ENCODE measurements at places on chromosomes 1 and 21.

DNA sequence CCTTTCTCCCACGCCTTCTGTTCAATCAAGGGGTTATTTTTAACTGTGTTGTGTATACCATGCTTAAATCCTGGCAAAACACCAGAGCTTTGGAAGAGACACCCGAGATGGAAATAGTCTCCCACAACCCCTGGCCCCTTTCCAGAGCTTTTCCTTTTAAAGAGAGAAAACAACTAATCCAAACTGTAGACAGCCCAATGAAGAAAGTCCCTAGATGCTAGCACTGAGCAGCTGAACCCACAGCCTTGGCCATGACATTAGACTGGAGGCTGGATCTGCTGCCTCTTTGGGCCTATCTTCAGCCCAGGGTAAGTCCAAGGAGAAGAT, 64.9 kb upstream of the ARTN start:
- no peak for DNase-seq

DNA sequence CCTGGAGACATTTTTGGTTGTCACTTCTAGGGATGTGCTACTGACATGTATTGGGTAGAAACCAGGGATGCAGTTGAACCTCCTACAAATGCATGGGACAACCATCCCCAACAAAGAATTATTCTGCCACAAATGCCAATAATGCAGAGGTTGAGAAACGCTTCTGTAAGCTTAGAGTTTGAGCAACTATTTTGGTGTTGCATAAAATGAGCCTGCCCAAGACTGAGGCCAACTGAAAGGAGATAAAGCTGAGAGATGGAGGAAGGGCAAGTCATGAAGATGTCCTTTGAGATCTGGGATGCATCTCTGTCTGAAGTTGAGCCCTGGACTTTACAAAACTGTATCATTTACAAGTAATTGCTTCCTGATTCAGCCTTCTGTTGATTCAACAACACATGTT, 106.9 kb downstream of the KCNJ15 start:
- DNase-seq: no peak

- no peak for DNase-seq
Observed at GRCh38 chr1:110060034-110060661, 10.3 kb downstream of the ALX3 start.

GRCh38 chr1:101178688-101179491, 57.9 kb upstream of the S1PR1 start:
- DNase-seq: no peak

DNA sequence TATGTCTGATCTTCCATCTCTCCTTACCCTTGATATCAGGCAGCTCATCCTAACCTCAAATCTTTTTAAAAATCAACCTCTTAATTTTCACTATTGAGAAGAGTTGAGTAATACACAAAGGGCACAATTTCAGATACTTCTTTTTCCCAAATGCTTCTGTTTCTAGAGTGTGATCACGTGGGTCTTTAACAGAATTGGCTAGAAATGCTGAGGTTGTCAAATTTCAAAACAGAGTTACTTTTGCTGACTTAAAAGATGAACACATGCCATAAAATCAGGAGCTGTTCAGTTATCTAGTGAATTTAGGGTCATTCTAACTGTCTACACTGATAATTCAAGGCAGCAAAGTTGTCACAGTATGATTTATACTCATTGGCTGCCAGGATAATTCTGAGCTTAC, 63.6 kb upstream of the NGF start:
- DNase-seq: no peak

DNA sequence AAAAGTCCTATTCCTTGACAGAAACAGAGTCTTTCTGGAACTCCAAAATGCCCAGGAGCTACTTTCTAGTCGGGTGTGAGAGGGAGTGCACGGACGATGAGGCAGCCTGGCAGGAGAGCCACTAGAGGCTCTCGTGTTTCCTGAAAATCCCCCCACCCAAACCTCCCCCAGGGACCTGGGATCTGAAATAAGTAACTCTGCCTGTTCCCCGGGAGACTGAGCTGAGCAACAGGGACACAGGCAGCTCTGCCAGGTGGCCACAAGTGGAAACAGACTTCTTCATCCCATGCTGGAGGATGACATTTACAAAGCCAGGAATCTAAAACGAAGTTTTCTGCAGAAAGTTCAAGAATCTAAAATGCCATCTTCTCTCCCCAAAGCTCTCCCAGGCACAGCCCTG, 77.1 kb downstream of the ITPKB start:
- DNase-seq: no peak

DNA sequence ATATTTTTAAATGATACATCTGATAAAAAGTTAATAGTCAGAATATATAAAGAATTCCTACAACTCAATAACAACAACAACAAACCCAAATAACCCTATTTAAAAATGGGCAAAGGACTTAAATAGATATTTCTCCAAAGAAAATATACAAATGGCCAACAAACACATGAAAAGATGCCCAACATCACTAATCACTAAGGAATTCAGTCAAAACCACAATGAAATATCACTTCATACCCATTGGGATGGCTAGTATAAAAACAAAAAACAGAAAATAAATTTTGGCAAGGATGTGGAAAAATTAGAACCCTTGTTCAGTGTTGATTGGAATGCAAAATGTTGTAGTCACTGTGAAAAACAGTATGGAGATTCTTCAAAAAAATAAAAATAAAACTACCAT, 184.8 kb upstream of the RAB4A start:
- no peak for DNase-seq

GRCh38 chr1:156583821-156584622, 4.5 kb downstream of the TTC24 start:
- peak; percentile 45 for DNase-seq

DNA sequence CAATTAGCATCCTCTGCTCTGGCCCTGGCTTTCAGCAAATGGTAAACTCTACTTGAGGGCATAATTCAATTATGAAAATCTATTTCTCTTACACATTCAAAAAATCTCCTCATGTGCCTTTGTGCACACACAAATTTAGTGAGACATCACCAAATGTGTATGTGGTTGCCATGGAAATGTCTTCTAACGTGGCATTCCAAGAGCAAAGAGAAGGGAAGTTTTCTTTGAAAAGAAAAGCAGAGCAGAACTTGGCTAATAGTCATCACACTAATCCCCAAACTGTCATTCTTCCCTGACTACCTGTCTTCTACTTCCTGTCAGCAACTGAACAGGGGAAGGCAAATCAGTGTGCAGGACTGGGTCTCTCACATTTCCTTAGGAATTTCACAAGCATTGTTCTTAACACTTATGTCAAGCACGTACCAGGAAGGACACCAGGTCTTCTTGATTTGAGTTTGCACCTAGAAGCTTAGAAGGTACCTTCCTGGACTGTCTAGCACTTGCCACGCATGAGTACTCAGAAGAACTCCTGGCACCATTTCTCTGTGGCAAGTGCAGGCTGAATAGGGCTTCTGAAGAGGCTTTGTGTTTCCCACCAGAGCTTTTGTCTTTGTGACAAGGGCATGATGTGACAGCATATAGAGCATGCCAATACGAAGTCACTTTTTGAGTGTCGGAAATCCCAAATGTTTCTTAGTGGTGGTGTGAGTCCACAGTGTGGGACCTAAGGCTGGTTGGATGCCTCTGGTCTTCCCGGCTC, 32.3 kb downstream of the MAN1C1 start:
- DNase-seq: no peak

DNA sequence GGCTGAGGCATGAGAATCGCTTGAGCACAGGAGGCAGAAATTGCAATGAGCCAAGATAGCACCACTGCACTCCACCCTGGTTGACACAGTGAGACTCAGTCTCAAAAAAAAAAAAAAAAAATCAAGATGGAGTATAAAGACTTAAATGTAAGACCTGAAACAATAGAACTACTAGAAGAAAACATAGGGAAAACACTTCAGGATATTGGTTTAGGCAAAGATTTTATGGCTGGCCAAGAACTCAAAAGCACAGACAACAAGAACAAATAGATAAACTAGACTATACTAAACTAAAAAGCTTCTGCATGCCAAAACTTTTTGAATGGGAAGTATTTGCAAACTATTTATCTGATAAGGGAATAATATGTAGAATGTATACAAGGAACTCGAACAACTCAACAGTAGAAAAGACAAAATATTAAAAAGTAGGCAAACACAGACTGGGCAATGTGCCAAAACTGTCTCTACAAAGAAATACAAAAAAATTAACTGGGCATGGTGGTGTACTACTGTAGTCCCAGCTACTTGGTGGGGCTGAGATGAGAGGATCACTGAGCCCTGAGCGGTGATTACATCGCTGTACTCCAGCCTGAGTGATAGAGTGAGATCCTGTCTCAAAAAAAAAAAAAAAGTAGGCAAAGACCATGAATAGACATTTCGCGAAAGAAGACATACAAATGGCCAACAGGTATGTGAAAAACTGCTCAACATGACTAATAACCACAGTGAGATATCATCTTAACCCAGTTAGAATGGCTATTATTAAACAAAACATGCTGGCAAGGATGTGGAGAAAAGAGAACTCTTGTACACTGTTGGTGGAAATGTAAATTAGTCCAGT, 25.3 kb downstream of the DTL start:
- no peak for DNase-seq

DNA sequence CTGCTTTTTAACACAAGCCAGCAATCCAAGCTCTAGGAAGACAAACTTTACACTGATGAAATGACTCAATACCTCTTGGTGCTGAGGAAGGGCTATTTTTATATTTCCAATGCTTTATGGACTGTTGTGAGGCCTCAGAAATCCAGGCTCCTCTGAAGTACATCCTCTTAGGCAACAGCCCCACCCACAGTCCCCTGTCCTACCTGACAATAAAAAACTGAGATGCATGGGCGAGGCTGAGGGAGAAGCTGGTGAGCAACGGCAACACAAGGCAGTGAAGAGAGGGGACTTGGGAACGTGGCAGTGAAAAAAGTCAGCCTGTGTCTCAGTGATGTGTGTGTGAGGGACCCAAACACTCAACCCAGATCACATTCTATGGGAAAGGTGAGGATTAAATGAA, 10.1 kb upstream of the CPT2 start:
- no peak for DNase-seq

DNA sequence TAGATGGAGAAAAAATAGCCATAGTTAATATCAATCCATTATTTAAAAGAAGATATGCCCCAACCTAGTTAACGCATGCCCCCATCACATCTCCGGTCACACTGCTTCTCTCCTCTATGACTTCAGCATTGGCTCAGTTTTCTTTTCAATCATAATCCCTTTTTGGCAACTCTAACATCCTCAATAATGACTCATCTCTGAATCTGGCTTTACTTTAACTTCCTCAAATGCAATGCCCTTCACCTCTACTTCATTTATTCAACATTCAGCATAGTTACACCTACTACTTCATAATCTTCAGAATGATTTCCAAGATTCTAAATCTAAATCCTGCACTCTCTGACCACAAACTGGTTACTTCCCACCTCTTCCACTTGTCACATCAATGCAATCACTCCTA, 417.3 kb downstream of the USH2A start:
- DNase-seq: no peak

DNA sequence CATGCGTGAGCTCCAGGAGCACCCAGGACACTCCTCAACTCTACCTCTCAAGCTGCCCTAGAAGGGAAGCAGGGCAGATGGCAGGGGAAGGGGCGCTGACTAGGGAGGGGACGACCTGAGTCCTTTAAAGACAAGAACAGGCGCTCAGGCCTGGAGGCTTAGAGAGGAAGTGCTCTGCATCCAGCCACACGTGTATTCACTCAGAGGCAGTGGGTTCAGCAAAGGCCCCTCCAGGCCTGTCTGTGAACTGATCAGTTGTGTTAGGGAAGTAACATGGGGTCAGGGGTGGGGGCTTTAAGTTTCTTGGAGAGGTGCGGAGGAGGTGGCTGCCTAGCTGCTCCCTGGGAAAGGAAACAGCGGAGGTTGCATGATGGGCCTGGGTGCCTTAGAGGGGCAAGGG, 37.1 kb upstream of the ARF1 start:
- DNase-seq: no peak

DNA sequence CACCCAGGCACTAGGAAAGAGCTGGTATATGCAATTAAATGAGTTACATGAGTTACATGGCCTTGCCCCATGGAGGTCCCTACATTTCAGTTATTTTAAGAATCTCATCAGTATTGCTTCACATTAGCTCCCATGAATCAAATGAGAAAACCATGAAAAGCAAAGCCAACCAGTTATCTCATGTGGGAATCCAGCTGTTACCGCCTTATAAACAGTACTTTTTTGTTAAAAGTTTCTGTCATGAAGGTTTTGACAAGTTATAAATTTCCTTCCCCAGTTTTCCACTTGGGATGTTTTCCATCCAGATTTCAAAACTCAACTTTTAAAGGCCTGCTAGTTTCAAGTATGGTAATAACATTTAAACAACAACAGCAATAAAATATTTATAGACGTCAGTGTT, 544.8 kb downstream of the NUF2 start:
- no peak for DNase-seq

DNA sequence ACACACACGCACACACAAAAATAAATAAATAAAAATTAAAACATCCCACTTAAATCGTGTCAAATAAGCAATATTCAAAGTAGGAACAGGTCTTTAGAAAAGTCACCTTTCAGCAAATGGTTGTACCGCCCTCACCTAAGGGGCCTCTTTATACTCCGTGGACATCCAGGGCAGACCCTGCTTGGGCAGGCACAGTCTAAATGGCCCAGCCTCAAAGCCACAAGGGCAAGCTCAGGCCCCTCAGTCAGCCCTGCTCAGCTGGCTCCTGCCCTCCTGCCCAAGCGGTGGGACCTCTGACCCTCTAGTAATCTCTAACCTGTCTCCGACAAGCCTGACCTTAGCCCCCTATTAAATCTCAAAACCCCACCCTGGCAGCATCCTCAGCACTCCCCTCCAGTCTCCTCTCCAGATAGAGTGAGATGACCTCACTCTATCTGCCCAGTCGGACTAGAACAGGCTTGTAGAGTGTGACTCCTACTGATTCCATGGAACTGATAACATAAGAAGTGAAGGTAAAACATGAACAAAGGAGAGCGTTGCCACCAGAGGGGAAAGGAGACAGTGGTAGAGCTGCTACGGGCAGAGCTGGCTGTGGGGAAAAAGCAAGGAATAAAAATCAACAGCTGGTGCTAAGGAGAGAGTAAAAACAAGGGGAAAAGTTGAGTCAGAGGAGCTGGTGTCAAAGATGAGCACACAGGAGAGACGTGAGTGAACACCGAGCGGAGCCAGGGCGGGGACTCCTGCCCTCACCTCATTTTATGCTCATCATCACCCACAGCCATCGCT, 36.0 kb downstream of the SIPA1L2 start:
- no peak for DNase-seq

DNA sequence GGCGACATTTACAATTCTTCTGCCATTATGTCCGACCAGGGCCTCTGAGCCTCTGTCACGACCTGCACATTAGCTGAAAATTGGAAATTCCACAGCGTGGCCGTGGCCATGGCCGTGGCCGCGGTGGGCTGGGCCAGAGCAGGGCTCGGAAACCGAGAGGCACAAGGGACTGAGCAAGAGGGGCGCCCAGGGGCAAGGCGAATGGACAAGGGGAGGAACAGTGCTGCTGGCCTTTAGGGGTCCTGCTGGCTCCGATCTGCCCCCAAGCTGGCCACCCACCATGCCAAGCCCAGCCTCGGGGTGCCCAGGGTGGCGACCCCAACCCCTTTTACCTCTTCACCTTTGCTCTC, 75.0 kb downstream of the TAS1R2 start:
- no peak for DNase-seq

- no peak for DNase-seq
Observed at GRCh38 chr21:25970254-25970930, 200.2 kb downstream of the APP start.

All from NCI-H1436 treated with DMSO at 0.1 percent for 48 hours (cell line).